ENCODE measurements at places on chromosomes 3 and 15. TPM values are rescaled to one million over a fixed set of nuclear protein-coding genes. Genes with fewer than 3 reads are reported as not detected.

Gene BTLA
- total RNA-seq = 45.7 TPM

Gene CTXND1
- not detected for total RNA-seq

Gene CCR9
- 0.28 TPM for total RNA-seq

Gene HTR3C
- total RNA-seq = not detected

Gene USP13
- total RNA-seq = 9.4 TPM

Gene PDIA5
- 10.1 TPM for total RNA-seq

Gene C2CD4A
- 0.40 TPM for total RNA-seq

Data from activated CD4-positive, alpha-beta memory T cell treated with anti-CD3 and anti-CD28 coated beads, Interleukin-2, amount 10 ng/mL, durations not matched to agents 7 days and 5 days (primary cell).